ENCODE measurements at places on chromosomes 5 and 9.

DNA sequence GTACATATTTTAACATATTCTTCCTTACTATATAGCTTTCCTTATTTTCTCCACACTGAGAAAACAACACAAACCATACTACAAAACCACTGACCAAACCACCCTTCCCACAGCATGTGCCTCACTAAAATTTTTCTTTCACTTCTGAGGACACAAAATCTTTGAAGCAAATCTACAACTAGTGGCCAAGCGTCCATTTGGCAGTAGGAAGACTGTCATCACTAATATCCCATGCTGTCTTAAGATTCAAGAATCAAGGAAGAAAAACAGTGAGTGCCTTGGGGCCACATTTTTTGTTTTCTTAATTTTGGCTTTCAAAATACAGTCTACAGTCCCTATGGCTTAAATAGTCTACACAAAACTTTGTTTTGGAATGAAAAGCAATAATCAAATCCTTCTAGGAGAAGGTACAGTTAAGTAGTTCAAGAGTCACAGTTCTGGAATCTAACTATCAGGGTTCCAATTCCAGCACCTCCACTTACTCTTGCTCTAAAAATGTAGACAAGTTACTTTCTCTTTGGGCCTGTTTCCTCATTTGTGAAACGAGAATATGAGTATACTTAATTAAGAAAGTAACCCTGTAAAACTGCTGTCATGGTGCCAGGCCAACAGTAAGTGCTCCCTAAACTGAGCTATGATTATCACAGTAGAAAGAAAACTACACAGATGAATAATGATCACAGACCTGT is 227.9 kb downstream of the BNC2 start:
- ATAC-seq, result no peak

- ATAC-seq, result no peak
Observed at GRCh38 chr9:78781681-78782080, 484.8 kb downstream of the PSAT1 start.

- no peak for ATAC-seq
Observed at GRCh38 chr5:172751761-172752510, 19.1 kb downstream of the DUSP1 start.

DNA sequence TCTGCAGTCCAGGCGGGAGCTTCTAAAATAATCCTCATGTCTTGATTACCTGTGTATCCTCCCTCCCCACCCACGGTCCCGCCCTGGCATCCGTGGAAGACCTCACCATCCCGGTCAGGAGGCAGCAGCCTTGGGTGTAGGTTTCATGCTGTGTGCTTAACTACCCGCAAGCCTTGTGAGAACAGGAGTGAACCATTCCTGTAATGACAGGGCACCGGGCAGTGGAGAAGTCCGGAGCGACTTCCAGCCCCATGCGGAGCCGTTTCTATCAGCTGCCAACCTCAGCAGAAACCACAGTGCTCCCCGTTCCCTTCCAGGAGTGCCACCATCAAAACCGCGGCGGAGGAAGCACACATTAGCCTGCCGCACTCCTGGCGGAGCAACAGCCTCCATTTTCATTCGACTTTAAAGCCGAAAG is 123.5 kb upstream of the LMX1B start:
- no peak for ATAC-seq

GRCh38 chr5:19626211-19626610 is 361.8 kb downstream of the CDH18 start:
- ATAC-seq, result no peak

- no peak for ATAC-seq
Observed at GRCh38 chr9:129587487-129588262, 33.2 kb downstream of the C9orf50 start.
